ENCODE measurements at places on chromosomes 4 and X.

- DNase-seq, result no peak
These were observed 2.5 kb downstream of the NYX start for GRCh38 chrX:41449615-41450014.

DNA sequence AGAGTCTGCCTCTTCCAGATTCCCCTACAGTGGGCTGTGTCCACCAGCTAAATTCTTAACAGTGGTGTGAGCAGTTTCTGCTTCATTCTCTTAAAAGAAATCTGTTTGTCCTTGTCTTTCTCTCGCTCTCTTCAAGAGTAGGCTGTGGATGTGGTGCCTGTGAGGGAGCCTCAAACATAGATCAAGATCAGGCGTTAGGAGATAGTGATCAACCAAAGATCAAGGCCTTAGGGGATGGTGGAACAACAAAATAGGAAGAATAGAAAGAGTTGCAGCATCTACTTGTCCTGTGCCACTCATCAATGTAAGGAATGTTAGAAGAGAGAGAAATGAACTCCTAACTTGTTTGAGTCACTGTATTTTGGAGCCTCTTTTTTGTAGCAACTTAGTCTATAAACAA lies 144.2 kb downstream of the AASDH start:
- DNase-seq, result no peak

DNA sequence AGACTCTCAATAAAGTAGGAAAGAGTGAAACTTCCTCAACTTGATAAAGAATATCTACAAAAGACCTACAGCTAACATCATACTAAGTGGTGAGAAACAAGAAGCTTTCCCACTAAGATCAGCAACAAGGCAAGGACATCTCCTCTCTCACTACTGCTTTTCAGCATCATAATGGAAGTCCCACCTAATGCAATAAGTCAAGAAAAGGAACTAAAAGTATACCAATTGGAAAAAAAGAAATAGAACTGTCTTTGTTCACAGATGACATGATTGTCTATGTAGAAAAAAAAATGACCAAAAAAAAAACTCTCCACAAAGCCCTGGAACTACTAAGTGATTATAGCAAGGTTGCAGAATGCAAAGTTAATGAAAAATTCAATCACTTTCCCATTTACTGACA lies 25.1 kb upstream of the SH3RF1 start:
- no peak for DNase-seq

DNA sequence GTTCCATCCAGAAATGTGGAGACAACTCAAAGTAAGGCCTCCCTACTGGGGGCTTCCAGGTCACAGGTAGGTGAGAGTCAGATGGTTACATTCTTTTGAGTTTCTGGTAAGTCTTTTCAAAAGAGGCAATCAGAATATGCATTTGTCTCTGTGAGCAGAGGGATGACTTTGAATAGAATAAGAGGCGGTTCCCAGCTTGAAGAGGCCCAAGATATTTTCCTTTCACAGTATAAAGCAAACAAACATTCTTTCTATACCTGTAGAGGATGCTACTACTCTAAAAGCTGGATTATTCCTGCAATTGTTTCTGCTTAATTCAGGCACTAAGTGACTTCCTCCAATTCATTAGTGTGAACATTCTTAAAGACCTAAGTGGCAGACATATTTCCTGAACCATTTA lies 44.4 kb downstream of the DIAPH2 start:
- no peak for DNase-seq

- no peak for DNase-seq
These were observed 289.0 kb downstream of the STIM2 start for GRCh38 chr4:27149541-27150212.

GRCh38 chrX:129360175-129360574 lies 163.1 kb downstream of the SMARCA1 start:
- peak; percentile 2 for DNase-seq

DNA sequence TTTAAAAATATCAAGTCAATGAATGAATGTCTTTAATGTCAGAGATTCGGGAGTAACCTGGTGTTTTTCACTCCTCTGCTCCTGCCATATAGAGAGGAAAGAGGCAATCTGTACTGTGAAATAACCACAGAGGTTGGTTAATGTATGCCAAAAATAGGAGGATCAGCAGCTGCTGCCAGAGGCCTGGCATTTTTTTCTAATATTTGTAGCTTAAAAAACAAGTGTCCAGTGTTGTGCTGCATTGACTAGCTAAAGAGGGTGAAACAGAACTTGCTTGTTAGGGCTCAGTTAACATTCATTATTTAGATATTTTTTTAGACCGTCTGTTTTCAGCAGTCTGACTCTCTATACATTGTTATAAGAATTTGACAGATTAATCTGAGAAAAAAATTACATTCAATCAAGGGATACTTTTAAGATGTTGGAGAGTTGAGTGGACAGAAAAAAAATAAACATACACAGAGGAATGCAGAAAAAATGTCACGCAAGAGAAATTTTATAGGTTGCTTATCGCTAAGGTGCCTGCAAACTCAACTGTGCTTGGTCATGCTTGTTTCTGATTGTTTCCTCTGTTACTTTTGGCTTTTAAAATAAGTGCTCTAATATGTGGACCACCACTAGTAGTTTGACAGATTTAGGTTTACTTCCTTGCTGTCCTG lies 392.3 kb upstream of the GALNT7 start:
- no peak for DNase-seq

- no peak for DNase-seq
These were observed 286.1 kb downstream of the DCHS2 start for GRCh38 chr4:154205471-154205870.

DNA sequence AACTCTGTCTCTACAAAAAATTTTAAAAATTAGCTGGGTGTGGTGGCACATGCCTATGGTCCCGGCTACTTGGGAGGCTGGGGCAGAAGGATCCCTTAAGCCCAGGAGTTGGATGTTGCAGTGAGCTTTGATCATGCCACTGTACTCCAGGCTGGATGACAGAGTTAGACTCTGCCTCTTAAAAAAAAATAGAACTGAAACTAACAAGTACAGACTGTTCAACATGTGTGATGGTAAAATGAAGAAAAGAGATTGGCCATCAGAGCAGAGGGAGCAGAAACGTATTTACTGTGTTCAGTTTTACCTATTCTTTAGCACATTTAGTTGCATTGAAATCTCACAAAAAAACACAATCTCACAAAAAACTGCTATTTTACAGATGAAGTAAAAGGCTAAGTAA lies 77.9 kb upstream of the NAP1L5 start:
- no peak for DNase-seq

DNA sequence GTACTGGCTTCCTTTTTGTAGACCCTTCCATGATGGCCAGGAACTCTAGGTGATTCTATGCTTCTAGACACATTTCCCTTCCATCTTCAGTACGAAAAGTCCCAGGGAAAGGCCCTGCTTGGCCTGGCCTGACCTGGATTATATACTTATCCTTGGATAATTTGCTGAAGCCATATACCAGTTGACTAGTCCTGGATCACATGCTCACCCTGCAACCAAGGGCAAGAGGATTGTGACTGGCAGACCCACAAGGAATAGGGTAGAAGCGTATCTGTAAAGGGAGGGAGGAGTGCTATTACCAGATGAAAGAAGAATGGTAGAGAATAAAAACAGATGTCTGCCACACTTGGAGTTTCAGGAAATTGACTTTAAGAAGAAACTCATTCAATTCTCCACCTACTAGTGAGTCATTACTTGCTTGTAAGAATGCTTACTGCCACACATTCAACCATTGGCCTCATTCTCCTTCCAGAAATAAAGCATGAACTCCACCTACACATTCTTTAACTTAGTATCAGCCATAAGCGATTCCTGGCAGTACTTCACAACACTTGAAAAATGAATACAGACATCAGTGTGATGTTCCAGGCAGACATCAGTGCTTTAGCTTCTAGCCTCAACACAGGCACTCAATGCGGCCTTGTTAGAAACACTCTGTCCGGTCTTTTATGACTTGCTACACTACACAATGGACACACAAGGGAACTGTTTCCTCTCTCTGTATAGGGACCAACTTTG lies 141.8 kb downstream of the CBR4 start:
- no peak for DNase-seq

GRCh38 chrX:74931214-74931613 lies 6.0 kb upstream of the NEXMIF start:
- DNase-seq, result no peak

- no peak for DNase-seq
These were observed 164.2 kb downstream of the STIM2 start for GRCh38 chr4:27024805-27025204.

DNA sequence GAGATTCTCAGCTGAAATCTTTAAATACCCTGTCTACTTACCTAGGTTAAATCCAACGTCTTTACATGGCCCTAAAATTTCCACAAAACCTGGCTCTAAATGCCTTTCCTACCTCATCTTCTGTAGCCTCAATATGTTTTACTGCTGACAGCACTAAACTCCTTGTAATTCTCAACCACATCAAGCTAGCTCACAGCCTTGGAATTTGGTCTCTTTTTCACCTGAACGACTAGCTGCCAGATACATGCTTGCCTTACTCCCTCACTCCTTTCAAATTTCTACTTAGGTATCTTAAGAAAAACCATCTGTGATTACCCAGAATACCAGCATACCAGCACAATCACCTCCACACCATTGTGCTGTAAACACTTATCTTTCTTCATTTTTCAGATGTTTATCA lies 635.6 kb upstream of the PCDH10 start:
- DNase-seq, result no peak

GRCh38 chrX:12412561-12412960 lies 274.3 kb downstream of the FRMPD4 start:
- DNase-seq, result no peak

GRCh38 chrX:9604111-9604907 lies 139.5 kb downstream of the TBL1X start:
- DNase-seq, result peak; percentile 8

DNA sequence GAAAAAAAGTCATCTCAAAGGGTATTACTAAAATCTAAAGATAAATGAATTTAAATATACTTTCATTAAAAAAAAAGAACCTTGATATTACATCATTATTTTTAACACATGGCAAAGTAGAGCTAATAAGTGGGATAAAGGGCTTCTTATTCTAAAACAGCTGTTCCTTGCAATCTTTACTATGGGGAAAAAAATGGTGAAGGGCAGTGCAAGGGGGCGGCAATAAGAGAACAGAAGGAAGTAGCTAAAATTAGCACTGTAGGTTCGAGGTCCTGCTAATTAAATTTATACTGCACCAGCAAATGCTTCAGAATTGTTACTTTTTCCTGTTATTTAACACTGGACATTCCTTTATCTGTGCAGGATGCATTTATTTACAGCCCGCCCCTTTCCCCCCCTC lies 89.4 kb upstream of the HPF1 start:
- no peak for DNase-seq

DNA sequence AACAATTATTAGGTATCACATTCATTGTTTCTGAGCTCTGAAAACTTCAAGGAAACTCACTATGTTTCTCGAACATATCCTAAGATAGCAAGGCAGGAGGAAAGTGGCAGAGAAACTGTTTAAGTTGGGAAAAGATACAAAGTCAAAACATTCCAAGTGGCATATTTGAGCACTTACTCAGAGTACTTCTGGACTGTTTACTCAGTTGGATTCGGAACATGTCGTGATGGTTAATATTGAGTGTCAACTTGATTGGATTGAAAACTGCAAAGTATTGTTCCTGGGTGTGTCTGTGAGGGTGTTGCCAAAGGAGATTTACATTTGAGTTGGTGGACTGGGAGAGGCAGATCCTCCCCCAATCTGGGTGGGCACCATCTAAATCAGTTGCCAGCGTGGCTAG lies 298.3 kb downstream of the IL1RAPL2 start:
- no peak for DNase-seq

DNA sequence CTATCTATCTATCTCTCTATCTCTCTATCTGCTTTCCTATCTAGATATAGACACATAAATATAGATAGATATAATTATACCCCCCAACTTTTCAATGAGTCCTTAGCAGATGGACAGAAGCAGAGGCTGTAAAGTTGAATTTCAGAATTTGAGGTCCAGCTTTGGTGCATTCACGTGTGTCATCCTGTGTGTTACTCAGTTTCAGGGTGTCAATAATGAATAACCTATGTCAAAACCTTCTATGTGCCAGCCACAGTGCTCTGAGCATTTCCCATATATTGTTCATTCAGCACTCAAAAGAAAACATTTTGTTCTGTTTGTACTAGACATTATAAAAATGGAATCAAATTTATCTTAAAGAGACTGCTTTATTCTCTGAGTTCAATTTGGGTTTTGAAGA lies 310.0 kb downstream of the ARHGAP24 start:
- no peak for DNase-seq

GRCh38 chr4:15935504-15936402 lies 2.8 kb downstream of the FGFBP1 start:
- no peak for DNase-seq

DNA sequence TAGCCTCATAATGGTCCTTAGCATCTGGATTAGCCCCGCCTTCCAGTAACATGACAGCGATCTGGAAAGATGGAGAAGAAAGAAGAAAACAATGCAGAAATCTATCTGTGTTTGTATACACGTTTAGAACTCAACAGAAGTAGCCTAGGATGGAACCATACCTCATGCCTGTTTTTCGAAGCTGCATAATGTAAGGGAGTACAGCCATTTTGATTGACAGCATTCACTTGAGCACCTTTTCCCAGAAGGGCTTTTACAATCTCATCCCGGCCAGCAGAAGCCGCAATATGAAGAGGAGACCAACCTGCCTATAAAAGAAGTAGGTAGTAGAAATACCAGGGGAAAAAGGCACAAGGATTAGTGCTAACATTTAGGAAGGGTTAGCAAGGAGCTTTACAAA lies 3.5 kb downstream of the PSMD10 start:
- DNase-seq, result no peak

- DNase-seq, result no peak
These were observed 67.5 kb downstream of the PHOX2B start for GRCh38 chr4:41681054-41681453.

- no peak for DNase-seq
These were observed 331.9 kb upstream of the GK2 start for GRCh38 chr4:79739912-79740311.

DNA sequence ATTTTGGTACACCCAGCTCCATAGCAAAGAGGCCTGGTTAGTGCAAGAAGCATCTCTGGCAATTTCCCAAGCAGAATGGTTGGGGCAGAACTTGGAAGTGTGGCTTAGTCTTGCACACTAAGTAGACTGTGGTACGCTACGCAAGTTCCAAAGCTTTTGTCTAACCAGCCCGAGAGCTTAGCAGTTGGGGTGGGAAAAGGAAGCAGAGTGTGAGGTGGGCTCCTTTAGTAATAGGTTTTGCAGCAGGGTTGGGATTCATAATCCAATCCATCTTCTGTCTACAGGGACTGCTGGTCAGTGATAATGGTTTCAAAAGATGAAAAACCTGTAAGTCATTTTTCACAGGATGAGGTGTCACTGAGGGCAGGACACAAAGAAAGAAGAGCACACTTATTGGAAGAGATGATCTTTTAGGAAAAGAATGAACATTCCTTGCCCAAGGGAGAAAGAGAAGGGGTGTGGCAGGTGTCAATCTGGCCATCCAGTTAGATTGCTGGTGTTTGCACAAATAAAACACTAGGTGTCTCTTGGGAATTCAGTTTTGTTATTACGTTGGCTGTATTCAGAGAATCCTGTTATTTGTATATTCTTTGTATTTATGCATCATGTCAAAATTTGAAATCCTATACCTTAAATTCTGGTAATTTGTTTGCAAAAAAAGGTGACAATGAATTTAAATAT lies 244.3 kb downstream of the GPAT3 start:
- no peak for DNase-seq

DNA sequence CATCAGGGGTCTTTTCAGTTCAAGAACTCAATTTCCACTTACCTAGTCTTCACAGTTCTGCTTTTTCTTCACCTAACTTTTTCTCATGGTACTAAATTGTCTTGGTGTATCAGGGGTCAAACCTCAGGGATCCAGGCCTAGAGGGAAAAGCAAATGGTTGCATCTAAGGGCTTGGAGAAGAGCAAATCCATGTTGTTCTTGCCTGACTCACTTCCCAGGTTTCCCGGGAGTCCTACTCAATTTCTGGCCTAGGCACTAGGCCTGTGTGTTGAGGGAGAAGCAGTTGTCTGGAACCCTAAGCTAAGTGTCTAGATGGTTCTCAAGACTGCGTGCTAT lies 191.9 kb upstream of the STK26 start:
- DNase-seq, result no peak
